H1 (cell line): ENCODE measurements at places on chromosomes 5 and 9.

- DNase-seq: no peak
Observed at GRCh38 chr9:92547356-92547755, 11.6 kb upstream of the ECM2 start.

GRCh38 chr5:173671121-173671949 is 54.9 kb upstream of the BOD1 start:
- no peak for DNase-seq

- DNase-seq: no peak
Observed at GRCh38 chr5:127562252-127562651, 44.8 kb downstream of the PRRC1 start.

DNA sequence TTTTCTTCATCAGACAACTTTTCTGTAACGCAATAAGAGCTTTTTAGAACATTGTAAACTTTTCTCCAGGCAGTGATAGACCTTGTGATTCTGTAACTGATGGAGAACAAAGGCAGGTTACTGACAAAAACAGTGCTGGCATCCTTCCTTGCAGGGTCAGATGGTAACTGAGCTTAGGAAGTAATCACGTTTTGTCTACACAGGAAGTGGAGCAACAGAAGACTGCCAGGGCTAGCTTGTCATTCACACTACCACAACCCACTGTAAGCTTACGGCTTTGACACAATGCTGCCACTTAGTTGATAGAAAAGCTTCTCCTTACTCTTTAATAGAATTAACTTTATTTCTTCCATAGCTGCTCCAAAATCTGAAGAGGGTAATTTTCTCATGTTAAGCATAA is 46.8 kb downstream of the FBN2 start:
- no peak for DNase-seq

DNA sequence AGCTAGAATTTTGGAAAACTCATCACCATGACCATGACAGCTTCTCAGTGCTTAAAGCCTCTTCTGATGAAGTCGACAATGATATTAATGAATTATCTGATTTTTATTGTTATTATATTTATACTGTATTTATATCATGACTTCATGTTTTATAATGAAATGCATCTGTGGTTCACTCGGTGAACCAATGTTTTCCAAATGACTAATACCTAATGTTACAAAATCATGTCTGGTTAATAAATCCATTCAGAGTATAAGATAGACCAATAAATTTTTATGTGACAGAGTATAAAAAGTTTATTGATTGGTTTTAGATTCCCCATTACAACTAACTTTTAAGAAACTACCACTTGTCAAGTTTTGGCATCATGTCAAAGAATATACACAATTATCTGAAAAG is 416.5 kb downstream of the MLLT3 start:
- no peak for DNase-seq

GRCh38 chr5:4205398-4205797 is 609.8 kb downstream of the IRX1 start:
- DNase-seq: no peak
